ENCODE measurements at places on chromosomes 12 and 14.

DNA sequence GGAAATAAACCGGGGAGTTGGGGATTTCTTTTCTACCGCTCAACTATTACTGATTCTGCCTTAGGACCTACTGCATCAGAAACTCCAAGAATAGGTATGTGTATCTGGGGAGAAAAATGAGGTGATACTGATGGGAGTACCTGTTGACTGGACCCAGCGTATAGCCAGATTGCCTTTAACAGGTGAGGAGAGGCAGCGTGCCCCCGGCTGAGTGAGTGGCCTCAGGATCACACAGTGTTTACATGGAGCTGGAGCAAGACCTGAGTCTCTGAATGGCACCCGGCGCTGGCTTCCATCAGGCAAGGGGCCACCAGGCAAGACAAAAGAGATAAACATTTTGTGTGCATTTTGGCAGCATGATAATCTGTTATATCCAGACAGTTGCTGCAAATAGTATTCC, 496.2 kb downstream of the EGLN3 start:
- DNase-seq, result no peak

- DNase-seq, result no peak
Measured at GRCh38 chr14:99401621-99402284, 78.9 kb downstream of the SETD3 start.

- DNase-seq, result no peak
Measured at GRCh38 chr14:94113073-94113472, 2.5 kb downstream of the IFI27 start.

DNA sequence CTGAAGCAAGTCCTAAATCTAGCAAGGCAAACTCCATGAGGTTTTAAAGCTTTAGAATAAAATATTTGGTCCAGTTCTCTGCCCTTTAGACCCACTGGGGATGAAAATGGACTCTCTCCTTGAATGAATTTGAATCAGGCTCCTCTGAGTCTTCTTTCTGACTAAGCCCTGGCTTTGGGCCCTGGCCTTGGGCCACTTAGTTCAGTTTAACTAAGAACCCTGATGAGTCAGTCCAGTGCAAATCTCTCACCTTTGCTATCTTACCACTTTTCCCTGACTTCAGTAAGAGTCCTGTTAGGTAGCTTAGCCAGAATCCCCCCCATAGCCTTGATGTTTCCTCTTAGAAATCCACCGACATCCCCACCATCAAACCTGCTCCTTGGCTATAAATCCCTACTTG, 427.5 kb downstream of the SNAPC1 start:
- DNase-seq, result no peak

DNA sequence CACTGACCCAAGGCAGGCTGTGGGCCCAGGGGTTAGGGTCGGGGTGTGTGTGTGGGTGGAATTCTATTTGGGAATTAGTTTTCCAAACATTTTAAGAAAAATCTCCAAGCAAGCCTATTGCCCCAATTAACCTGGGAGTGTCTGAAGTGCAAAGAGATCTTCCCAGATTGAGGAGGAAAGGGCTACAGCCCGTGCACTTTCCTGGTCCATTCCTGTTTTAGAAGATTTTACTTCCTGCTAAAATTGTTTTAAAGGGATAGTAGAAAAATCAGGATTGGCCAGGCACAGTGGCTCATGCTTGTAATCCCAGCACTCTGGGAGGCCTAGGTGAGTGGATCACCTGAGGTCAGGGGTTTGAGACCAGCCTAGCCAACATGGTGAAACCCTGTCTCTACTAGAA, 5.3 kb downstream of the DCTN2 start:
- DNase-seq, result no peak

- DNase-seq, result no peak
Measured at GRCh38 chr12:58513852-58514251, 406.5 kb downstream of the LRIG3 start.

GRCh38 chr14:95862243-95862642, 14.4 kb upstream of the TUNAR start:
- no peak for DNase-seq

DNA sequence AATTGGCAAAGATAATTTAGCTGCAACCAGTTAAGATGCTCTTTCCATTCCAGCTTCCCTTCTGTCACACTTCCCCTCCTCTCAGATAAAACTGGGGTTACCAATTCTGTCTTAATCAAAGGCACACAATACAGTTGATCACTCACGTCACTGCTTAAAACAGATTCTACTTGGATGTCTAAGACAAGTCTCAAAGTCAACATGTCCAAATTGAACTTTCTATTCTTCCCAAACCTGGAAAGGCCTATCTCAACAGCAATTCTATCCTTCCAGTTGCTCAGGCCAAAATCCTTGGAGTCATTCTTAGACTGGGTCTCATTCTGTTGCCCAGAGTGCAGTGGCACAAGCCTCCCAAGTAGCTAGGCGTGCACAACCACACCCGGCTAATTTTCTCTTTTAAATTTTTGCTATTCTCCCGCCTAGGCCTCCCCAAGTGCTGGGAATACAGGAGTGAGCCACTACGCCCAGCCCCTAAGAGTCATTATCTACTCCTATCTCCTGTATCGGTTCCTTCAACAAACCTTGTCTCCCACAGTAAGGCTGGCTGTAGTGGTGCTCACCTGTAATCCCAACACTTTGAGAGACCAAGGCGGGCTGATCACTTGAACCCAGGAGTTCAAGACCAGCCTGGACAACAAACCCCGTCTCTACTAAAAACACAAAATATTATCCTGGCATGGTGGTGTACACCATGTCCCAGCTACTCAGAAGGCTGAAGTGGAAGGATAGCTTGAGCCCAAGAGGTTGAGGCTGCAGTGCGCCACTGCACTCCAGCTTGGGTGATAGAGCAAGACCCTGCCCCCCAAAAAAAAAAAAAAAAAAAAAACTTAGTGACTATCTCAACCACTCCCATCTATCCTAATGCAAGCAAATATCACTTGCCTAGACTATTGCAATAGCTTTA, 4.7 kb downstream of the RPS29 start:
- DNase-seq, result no peak

GRCh38 chr12:52217223-52217622, 15.8 kb upstream of the KRT7 start:
- DNase-seq, result no peak

- no peak for DNase-seq
Measured at GRCh38 chr12:112929715-112930114, 8.6 kb upstream of the OAS3 start.

DNA sequence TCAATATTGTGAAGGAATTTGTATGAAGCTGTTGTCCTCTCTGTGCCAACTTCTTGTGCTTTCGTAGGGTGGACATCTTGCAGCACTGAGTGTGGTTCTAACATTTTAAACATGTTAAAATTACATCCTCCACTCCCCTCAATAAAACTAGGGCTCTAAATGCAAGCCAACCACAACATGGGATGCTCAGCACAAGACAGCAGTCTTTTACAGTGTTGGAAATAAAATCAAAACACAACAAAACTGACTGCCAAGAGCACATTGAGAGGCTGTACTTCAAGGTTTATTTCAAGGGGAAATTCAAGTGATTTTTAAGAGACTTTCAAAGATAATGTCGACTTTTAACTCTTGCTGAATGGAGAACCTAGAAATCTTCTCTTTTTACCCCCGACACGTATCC, 396.9 kb downstream of the TMTC2 start:
- no peak for DNase-seq

GRCh38 chr14:37610945-37611523, 15.6 kb downstream of the TTC6 start:
- no peak for DNase-seq

GRCh38 chr12:22687361-22688076, 62.5 kb downstream of the ETNK1 start:
- no peak for DNase-seq

GRCh38 chr12:106226884-106227640, 20.8 kb downstream of the CKAP4 start:
- peak; percentile 51 for DNase-seq

- no peak for DNase-seq
Measured at GRCh38 chr14:39038542-39038941, 64.5 kb downstream of the SEC23A start.

GRCh38 chr12:43011383-43011926, 421.9 kb upstream of the PRICKLE1 start:
- no peak for DNase-seq

Measured in NCI-H146 (cell line).